ENCODE measurements at places on chromosomes 7 and 10.

GRCh38 chr7:114086537-114086913, 167.7 kb upstream of the PPP1R3A start:
- DNase-seq, result no peak

- DNase-seq, result no peak
These were observed 361 bp upstream of the PLXDC2 start for GRCh38 chr10:19815731-19816410.

DNA sequence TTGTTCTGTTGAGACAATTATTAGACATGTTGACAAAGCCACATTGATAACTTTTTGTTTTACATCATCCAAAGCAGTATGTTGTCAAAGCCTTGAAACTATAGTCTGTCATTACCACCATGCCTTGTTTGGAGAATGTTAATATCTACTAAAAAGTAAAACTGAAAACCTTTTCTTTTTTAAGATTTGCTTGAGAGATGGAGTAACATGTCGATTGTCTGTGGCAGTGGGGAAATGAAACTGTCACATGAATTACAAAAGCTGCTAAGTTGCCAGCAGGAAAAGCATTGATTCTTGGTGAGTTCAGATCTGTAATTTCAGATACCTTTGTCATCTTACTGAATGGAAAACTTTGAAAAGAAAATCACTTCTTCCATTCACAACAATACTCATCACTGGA, 69.1 kb downstream of the TFPI2 start:
- no peak for DNase-seq

DNA sequence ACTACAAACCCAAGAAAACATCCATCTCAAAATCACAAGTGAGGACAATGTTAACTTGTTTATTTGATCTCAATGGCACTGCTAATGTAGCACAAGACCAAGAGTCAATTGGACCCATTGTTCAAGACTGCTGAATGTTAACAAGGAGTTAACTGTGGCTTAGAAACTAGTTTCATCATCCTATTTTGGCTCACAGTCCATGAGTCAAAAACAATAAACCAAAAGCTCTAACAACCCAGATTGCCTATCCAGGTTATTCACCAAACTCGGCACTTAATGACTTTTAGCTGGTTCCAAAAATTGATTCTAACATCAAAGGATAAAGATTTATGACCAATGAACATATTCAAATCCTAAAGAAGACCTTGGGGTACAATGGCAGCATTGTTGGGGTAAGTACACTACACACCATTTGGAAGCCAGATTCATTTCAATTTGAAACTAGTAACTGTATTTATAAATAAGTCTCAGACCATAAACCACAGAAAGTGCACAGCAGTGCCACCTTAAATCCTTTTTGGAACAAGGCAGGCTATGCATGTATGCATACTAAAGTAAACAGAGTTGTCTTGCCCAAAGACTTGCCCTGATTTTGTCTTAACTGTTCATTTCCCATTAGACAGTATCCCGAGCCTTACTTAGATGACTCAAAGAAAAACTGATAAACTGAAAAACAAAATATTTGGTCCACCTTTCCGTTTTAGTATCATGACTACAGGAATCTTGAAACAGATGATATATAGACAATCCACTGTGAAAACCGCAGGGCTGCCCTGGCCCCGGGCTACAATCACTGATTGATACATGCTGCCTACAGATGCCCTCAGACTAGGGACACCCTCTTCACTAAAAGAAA, 84.5 kb downstream of the SRPK2 start:
- no peak for DNase-seq

- DNase-seq, result no peak
These were observed 107.2 kb upstream of the INHBA start for GRCh38 chr7:41809940-41810576.

- DNase-seq, result no peak
These were observed 30.0 kb upstream of the ARID5B start for GRCh38 chr10:61871487-61871886.

DNA sequence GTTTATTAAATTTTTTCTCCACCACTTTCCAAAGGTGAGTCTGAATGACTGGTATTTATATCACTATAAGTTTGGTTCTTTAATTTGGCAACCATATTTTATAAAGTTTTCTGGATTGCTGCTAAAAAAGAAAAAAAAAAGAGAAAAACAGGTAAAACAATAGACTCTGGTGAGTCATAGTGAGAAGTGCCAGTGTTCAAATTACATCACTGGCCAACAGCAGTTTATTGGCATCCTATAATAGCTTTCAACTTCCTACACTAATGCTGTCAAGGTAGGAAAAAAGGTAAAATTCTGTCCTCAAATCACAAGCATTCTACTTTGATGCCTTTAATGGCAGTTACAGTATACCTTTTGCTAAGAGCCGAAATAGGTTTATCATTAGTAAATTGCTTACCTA, 808.8 kb downstream of the GRM8 start:
- no peak for DNase-seq

- DNase-seq, result no peak
These were observed 67.8 kb downstream of the EMX2 start for GRCh38 chr10:117610321-117610720.

DNA sequence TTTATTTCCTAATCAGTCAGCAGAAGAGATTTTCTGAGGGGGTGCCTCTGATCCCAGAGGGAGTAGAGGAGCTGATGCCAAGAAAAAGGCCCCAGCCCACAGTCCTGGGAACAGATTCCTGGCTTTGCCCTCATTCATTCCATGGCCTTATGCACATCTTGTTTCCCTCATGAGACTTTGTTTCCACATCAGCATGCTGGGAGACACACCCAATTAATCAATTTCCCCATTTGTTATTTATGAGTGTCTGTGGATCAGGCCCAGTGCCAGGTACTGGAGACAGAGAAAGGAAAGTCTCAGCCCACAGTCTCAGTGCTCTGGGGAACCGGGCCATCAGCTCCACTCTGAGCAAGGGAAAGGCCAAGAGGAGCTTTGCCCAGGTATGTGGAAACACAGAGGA, 496.2 kb upstream of the ZMIZ1 start:
- DNase-seq, result no peak

- no peak for DNase-seq
These were observed 36.3 kb upstream of the TOMM7 start for GRCh38 chr7:22858640-22859561.

DNA sequence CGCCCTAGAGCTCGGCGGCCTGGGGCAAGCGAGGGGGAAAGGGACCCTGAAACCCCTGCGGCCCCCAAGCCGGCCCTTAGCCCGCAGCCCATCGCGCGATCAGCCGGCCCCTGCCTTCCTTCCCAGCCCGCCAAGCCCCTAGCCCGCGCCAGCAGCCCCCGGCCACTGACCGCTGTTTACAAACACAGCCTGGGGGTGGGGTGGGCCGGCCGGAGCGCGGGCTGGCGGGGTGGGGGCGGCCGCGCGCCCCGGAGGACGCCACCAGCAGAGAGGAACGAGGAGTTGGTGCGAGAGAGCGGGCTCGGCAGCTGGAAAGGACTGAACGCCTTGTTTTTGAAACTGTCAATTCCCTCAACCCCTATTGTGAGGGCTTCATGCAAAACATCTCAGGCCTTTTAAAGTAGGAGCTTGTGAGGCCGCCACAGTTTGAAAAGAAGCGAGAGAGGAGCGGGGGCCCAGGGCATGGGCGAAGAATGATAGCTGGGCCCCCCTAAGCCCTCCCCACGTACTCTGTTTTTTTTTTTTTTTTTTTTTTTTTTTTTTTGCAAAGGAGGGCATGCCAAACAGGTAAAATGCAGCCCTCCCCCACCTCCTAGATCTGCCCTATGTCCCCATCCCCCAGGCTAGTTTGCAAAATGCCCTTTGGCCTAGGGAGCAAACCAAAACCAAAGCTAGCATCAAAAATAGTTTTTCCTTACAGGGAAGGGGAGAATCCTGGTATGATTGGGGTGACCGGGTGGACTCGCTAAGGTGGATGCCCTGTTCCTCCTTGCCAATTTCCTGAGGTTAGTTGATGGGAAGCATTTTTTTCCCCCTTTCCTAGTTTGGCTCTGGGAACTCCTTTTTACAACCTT, 15.0 kb downstream of the SKIDA1 start:
- no peak for DNase-seq

- DNase-seq, result no peak
These were observed 58.6 kb downstream of the ZMIZ1 start for GRCh38 chr10:79127151-79127961.

DNA sequence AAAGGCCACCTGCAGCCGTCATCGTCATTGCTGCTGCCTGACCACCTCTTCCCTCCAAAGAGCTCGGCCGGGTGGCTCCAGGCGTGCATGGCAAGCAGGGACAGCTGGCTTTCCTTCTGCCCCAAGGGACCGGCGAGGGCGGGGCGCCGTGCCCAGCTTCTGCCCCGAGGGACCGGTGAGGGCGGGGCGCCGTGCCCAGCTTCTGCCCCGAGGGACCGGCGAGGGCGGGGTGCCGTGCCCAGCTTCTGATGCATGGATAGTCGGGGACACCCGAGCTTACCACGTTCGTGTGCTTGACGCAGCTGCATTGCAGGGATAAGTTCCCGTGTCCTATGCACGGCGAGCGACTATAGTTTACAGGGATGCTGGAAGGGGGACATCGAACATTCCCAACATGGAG, 27.0 kb downstream of the CFAP46 start:
- DNase-seq, result no peak

GRCh38 chr10:133260895-133261725, 15.6 kb downstream of the ADAM8 start:
- DNase-seq, result peak; percentile 41

DNA sequence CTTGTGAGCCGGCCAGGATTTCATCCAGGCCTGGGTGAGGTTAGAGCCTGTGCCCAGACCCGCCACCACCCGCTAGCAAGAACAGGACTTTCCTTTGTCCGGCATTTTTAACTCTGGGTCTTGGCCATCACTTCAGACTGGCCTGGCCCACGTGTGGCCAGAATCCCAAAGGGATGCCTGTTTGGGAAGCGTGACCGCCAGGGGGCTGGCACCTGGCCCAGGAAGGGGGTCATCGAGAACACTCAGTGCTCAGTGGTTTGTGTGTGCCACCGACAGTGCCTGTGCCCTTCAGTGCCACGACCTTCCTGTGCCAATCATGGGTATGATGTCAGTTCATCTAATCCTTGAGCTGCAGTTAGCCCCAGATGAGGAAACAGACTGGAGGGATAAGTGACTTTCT, 85.0 kb downstream of the ZMIZ1 start:
- DNase-seq, result no peak

DNA sequence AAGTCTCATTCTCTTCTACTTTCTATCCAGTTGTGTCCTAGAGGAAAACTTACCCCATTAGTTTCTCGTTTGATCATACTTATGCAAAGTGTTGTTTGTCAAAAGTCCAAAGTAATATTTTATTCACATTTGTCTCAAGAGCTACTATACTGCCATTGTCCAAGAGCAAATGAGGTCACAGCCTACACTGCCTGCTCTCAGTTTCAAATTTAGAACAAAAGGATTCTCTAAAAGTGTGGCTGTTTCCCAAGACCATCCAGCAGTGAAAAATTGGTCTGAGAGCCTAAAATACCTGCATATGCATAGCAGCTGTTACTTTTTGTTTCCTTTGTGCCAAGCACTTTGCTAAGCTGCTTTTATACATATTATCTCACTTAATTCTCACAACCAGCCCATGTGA, 439.5 kb upstream of the NFE2L3 start:
- DNase-seq, result no peak

- DNase-seq, result no peak
These were observed 18.4 kb downstream of the FAM241B start for GRCh38 chr10:69648461-69648860.

DNA sequence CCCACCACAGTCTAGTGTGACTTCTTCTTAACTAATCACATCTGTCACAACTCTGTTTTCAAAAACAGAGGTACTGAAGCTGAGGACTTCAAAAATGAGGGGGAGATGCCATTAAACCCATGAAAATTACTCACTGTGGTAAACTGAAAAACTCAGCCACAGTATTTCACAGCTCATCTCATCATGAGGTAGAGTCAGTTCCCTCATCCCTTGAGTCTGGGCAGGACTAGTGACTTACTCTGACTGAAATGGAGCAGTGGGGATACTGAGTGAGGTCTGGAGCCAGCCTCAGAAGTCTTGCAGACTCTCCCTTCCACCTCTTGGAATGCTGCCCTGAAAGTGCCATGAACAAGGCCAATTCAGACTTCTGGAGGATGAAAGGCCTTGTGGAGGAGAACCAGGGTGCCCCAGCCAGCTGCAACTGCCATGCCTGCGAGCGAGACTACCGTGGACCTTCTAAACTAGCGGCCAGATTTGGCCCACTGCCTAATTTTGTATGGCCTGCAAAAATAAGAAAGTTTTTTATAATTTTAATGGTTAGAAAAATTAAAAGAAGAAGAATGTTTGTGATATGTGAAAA, 24.7 kb upstream of the ANKRD1 start:
- no peak for DNase-seq

DNA sequence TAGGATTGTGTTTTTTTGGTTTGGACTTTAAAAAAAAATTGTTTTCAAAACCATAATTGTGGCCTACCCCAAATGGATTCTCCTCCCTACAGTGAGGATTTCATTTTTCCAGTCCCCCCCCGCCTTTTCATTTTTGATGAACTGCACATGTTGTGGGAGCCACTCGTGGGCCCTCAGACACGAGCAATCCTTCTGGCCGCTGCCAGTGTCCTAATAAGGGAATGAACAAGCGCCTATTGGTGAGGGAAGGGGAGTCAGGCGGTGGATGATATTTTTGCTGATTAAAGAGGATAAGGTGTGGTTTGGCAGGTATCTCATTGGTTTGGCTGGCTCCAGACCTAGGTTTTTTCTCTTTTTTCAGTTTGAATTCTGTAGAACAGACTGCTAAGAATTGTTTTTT, 78.7 kb upstream of the AGBL3 start:
- no peak for DNase-seq

GRCh38 chr10:87961314-87961713, 97.9 kb downstream of the PTEN start:
- DNase-seq, result no peak

DNA sequence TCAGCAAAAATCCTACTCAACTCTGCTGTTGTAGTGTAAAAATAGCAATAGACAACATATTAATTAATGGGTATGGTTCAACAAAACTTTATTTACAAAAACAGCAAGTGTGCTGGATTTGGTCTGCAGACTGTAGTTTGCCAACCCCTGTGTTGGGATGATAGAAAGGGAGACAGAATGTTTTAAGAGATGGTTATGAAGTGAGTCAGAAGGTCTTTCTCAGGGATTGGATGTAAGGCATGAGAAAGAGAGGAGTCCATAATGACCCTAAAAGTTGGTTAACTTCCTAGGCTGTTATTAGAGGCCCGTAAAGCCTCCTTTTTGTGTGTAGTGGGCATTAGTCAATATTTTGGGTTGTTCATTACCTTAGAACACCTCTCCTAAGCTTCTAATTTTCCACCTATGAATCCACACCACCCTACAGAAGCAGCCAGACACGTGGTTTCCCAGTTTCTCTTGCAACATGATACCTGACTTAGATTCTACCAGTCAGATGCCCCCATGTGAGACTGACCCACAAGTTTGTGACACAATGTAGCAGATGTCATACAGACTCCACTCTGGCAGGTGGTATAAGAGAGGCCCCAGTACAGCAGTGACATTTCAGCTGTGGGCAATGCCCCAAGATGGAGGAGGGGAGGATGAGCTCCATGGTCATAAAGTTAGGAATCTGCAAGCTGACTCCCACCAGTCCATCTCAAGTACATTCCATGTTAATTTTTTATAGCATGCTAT, 1015.6 kb downstream of the KCNMA1 start:
- no peak for DNase-seq
